Jurkat, Clone E6-1 (cell line): ENCODE measurements at places on chromosomes 5 and 9.

GRCh38 chr9:98306384-98307145 is 51.1 kb upstream of the TBC1D2 start:
- no peak for DNase-seq

- DNase-seq: no peak
These were observed 789 bp downstream of the LTC4S start for GRCh38 chr5:179794575-179794974.

DNA sequence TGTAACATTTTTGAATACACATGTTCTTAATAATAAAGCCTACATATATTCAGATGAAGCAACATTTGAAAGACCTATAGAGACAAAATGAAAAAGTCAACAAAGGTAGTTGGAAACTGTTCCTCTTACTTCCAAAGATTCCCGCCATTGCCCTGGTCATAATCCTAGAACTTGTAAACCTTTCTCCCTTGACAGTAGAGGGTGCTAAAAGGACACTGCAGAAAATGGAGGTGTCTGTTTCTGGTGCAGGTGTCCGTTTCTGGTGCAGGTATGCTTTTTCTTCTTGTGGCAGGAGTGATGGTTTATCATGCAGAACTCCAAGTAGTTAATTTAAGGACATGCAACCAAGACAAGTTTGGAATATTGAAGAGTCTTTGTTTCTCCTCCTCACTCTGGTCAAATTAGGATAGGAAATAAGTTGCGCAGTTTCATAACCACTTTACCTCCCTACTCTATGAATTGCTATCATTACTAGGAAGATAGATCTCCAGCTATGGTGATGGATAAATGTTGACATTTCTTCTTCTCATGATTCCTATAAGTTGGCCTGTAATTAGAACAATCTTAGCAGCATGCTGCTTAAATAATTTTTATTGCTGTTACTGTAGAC is 56.0 kb upstream of the FAM174A start:
- DNase-seq: peak; percentile 1

GRCh38 chr9:76852026-76852425 is 53.9 kb downstream of the PRUNE2 start:
- DNase-seq: no peak

DNA sequence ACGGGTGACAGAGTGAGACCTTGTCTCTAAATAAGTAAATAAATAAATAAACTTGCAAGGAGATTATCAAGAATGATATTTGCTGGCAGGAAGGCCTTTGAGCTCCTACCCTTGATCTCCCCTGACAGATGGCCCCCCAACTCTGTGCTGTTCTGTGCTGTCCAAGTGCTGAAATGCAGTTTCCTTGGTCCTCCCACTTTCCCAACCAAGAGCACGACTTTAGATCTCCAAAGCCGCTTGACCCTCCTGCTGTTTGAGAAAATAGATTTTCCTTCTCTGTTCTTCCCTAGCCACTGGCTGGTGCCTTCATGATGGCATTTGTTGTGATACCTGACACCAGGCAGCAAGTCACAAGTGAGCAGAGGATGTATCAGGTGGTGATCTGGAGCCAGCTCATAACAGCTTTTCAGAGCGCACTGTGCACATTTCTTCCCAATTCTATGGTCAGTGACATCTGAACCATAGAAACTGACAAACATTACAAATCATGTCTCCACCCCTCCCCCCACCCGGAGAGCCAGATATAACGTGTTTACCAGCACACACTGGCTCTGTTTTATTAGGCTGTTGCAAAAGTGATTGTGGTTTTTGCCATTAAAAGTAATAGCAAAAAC is 80.0 kb upstream of the PUM3 start:
- no peak for DNase-seq

DNA sequence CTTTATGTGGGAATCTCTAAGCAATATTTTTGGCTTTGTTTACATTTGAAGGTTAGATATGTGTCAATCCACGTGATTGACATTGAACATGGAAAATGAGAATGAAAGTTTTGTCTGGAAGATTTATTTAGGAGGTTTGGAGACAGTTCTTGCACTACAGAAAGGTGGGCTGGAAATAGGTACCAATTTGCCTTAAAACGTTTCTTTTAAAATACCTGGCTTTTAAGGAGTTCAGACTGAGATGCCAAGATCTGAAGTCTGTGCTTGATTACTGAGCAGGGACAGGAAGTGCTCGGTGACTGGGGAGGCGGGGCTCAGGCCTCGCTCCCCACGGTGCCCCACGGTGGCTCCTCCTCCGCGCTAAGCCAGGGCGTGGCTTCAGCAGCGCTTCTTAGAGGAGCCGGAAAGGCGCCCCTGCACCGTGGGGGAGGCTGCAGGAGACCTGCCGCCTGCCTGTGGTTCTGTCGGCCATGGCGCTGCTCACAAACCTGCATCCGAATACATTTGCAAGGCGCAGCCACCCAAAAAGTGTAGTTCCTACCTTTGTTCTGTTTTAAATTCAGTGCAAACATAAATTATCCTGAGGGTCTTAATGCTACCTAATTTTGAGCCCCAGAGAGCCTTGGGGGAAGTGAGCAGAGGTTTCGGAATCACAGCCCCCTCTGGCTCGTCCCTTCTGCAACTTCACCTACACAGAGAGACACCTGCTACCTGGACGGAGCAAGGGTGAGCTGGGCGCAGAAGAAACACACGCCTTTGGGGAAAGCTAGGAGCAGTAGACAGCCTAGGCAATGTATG is 49.2 kb downstream of the USP20 start:
- DNase-seq: peak; percentile 95

- DNase-seq: no peak
These were observed 31.7 kb upstream of the PRXL2C start for GRCh38 chr9:96686638-96687335.

- peak; percentile 98 for DNase-seq
These were observed at the start of gene PHPT1 for GRCh38 chr9:136849038-136849959. TSS of gene PHPT1 (plus strand) at chr9:136849409. CDS start at chr9:136849431, 22 bp downstream.

GRCh38 chr5:34919077-34919476 is 3.6 kb downstream of the BRIX1 start:
- no peak for DNase-seq

- DNase-seq: no peak
These were observed 37.3 kb downstream of the PALM2AKAP2 start for GRCh38 chr9:109817146-109817845.

DNA sequence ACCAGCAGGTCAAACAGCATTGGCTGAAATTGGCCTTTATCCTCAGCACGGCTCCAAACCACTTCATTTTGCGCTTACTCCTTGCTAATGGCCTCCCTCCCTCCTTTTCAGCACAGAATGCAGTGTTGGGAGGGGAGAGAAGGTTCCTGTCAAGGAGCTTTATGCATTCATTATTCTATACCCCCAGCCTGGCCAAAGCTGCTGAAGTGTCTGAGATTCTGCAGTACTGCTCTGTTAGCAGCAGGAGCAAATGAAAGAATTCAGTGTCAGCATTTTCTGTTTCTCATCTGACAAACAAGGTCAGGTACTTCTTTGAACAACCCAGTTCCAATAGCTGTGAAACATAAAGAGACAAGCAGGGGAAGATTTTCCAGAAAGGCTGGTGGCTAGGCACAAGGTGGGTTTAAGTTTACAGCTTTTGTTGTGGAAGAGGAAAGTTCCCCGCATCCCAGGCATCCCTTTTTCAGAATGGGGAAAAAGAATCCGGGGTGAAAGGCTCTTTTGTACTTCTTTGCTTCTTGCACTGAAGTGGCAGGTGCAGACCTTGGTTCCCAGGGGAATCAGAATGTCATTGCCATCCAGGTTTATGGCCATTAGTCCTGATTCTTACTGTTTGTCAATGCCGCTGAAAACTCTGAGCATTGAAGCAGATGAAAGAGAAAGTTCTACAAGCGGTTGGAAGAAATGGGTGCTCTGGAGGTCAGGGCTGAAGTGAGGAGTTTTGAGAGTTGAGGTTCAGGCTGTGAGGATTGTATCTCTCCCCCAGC is 109.3 kb upstream of the APC start:
- no peak for DNase-seq

DNA sequence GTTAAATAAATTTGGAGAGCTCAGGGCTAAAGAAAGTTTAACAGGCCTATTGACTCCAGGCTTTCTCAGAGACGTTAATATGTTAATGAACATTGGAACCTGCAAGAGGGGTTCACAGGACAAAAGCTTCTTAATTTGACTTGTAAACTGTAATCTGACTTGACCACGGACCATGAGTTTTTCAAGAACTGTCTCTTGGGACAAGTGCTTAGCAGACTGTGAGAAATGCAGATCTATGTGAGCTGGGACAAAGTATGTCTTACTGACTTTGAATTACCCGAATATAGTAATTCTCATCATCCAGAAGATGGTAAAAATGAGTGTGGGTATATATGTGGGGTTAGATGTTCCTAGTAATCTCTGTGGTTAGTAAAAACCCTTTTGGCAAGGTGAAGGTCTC is 186.6 kb downstream of the ATP10B start:
- no peak for DNase-seq

DNA sequence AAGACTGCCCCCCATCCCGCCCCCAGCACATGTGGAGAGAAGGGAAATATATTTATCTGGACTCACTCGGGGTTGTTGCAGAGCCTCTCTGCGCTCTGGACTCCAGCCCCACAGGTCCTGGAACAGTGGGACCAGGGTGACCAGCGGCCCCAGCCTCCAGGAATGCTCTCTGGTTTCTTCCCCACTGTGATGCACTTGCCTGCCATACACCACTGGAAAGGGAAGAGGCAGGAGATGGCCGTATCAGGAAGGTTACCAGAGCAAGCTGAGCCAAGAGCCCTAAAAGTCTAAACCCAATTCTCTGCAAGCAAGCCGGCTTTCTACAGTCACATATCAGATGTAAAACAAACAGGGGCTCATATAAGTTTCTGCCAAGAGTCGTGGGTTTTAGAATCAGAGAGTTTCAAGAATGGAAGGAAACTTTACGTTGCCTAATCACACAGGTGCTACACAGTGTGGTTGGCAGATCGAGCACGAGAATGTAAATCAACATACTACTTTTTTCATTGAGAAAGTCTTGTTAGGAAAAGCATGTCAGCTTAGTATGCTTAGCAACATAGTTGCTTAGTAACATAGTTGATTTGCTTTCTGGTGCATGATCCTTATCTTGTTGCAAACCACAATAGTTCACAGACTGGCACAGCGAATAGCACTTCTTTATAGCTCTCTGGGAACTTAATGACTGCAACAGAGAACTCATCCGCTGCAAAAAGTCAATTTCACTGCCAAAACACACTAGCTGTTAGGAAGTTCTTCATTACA is 201.2 kb downstream of the TARS1 start:
- DNase-seq: peak; percentile 96

- peak; percentile 5 for DNase-seq
These were observed 156.9 kb upstream of the FER start for GRCh38 chr5:108590799-108591198.

- DNase-seq: peak; percentile 63
These were observed 159.2 kb upstream of the ALDH1B1 start for GRCh38 chr9:38233343-38233742.

DNA sequence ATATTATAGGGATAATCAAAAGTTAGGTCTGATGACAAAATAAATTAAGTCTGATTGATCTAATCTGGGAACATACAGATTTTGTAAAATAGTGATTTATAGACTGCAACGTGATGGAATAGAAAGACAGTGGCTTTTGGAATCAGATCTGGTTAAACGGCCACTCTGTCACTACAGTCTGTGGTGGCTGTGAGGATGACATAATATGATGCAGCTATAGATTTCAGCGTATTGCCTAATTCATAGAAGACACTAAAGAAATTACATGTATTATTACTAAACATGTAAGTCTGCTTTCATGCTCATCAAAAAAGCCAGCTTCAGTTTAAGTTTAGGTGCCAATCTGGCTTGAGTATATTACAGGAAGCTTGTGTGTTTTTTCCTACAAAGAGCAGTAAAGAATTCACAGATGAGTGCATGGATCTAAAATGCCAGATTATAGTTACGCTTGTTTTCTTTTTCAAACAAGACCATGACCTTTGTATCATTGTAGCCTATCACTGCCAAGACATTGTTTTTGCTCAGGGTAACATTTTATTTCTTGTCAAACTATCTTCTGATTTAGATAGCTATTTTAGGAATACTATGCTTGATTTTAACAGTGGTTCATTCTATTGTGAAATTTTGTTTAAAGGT is 25.7 kb downstream of the CPEB4 start:
- DNase-seq: no peak

DNA sequence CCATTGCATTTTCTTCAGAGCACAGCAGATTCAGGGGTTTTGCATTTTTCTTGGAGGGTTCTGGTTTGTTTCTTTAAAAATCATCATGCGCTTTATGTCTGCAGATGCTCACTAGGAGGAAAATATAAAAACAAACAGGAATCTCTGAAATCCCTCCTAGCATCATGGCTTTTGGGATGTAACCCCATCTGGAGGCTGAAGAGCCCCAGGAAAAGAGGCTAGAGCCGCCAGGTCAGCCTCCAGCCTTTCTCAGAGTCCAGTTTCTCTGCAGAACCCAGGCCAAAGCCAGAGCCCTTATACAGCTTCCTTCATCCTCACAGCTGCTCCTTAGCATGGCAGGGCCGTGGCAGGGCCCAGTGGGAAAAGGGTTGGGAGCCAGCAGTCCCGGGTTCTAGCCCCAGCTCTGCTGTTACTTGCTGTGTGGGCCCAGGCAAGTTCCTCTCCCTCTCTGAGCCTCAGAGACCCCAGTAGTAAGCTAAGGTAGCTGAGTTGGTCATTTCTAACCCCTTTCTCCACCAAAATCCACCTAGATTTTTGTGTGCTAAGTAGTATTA is 62.1 kb downstream of the PAX5 start:
- DNase-seq: no peak

DNA sequence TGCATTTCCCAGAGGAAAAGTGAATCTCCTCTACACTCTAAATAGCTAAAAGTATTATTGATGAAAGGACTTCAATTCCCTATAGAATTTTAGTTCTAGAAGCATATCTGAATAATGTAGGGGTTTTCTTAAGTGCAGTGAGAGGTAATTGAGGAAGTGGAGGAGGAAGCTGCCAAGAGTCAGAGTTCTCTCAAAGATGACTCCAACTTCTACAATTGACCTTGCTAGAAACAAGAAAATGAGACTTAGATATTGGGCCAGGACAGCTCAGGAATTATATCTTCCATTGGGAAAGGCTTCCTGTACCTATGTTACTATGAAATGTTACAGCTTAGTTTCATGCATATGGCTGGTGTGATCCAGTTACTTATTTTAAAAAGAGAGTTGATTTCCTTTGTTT is 10.4 kb upstream of the F2R start:
- DNase-seq: no peak

GRCh38 chr5:66498791-66499207 is 97.4 kb upstream of the MAST4 start:
- no peak for DNase-seq

GRCh38 chr5:118990582-118990981 is 2.2 kb upstream of the DTWD2 start:
- no peak for DNase-seq

- no peak for DNase-seq
These were observed 168.8 kb upstream of the SLC27A6 start for GRCh38 chr5:128796506-128796905.
